ENCODE measurements at places on chromosomes 1 and 21.

DNA sequence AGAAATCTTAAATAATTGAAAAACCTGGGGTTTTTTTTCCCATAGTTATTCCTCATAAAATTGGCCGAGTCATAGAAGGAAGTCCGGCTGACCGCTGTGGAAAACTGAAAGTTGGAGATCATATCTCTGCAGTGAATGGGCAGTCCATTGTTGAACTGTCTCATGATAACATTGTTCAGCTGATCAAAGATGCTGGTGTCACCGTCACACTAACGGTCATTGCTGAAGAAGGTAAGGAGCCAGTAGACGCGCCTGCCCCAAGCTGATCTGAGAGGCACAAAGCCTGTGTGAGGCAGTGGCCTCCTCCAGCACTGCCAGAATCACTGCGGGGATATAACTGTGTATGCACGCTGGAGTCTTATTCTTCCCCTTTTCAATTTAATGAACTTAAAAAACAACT is 100.3 kb downstream of the PHTF1 start:
- no peak for DNase-seq

DNA sequence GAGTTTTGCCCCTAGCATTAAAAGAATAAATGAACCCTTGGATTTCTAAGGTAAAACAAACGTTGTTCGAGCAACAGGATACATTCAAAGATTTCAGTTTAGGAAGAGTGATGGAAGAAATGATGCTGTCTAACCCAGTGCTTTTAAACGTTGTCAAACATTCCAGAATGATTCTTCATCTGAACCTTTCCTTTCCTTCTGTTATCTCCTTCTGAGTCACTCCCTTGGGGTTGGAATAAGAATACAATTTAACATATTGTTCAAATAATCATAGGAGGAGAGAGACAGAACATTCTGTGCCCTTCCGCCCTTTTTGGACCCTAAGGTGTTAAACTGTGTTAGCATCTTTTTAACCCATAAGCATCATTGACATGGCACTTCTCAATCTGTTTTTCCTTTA is 61.1 kb upstream of the RCOR3 start:
- DNase-seq = no peak

DNA sequence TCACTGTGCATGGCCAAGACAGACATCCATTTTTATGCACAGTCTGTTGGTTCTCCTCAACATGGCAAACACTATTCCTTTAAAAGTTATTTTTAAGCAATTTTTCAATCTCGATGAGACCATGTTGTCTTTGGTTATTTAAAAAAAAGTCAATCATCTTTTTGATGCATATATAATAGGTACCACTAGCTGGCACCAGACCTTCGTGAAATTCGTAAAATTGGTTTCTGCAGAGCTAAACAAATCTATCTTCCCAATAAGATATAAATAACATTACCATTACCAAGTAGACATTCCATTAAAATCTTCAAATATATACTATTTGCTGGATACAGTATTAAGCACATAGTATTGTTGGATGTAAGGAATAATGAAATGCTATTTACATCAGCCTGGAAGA is 220.0 kb upstream of the GREM2 start:
- DNase-seq = no peak

DNA sequence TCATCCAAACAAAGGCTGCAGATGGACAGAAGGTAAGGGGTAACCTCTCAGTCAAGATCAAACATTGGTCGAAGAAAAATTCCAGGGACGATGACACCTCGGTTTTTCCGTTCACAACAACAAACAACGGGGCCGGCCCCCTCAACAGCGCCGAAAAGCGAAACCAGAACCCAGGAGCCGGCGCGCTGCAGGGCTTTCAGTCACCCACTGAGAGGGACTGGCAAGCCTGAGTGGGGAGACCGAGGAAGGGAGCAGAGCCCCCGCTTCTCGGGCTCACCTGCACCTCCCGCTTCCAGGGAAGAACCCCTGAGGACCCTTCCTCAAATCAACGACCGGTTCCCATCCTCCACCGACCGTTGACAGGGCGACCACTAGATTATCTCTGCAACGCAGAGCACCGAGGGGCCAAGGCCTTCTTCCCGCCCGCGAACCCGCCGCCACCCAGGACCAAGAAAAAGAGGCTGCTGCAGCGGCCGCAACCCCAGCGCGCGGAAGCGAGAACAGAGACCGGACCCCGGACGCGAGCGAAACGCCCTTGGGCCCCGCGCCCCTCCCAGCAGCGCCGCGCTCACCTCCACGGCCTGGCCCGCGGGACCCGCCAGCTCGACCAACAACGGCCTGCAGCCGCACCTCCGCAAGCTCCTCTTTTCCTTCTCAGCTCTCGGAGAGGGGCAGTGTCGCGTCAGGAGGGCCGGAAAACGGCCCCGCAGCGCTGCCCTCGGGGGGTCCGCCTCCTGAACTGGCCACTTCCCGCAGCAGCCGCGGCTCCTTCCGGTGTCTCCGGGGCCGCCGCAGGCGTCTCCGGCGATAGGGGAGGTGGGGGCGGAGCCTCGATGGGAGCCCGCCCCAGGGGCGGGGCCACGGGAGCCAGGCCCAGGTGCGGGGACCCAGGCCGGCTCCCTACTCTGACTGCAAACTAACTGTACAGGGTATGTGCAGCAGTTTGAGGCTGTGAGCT is at the start of gene USP33:
USP33 (minus strand) TSS at position 782 of the 958 bp plus-strand sequence. CDS start 18,155 bp downstream, outside the sequence.
- DNase-seq = peak; percentile 96

DNA sequence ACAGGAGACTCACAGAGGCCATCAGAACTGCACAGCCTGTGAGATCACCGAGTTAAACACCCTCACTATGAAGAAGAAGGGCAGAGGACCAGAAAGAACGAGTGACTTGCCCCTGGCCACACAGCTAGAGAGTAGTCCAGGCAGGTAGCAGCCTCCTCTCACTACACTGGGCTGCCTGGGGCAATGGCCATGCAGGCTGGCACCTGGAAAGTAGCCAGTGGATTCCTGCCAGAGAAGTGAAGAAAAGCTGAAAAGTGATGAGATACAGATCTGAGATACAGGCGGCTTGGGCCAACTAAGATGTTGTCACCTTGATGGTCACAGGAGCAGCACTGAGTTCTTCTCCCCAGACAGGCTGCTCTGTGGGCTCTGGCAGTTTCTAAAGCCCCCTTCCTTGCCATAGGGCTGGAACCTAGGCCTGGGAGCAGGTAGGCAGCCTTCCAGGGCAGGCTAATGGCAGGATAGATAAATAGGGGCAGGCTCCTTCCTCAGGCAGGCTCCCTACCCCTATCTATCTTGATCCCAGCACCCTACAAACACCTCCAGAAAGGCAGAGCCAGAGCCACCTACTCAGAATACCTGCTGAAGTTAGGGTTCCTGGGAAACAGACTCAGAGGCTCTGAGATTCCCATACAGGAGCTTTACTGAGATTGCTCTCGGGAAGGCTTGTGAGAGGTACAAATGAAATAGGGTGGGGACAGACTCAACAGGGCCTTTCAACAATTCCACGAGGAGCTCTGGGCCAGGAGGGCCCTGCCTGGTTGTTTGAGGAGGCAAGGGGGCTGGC is 106.3 kb downstream of the BEND5 start:
- no peak for DNase-seq

DNA sequence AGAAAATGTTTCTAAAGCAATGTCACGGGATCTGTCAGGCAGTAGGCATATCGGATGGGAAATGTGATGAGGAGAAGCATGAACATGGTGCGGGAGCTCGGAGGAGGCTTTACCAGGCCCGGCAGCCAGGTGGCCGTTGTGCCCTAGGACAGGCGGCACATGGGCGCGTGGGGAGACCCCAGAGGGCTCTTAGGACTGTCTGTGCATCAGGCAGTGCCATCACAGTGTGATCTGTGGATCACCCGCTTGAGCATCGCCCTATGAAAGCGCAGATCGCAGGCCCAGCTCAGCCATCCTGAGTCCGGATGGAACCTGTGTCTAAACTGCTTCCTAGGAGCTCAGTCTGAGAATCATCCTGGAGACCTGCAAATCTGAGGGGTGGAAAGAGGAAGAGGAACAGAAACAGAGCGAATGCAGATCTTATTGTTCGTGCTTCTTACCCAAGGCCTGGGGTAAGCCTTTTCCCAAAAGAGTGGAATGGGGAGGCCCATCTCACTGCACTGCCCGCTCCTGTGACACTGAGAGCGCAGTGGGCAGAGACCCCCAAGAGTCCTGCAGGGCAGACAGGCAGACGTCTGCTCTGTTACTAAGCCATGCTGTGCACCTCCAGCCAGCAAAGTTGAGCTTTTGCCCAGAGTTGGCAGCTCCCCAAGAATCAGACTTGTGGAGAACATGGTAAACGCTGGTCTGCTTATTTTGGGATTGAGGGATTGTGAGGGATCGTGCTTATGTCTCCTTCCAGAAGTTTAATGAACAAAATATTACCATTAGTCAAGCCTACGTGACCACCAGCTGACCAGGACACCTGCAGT is 251.0 kb downstream of the RHOU start:
- DNase-seq = peak; percentile 40

DNA sequence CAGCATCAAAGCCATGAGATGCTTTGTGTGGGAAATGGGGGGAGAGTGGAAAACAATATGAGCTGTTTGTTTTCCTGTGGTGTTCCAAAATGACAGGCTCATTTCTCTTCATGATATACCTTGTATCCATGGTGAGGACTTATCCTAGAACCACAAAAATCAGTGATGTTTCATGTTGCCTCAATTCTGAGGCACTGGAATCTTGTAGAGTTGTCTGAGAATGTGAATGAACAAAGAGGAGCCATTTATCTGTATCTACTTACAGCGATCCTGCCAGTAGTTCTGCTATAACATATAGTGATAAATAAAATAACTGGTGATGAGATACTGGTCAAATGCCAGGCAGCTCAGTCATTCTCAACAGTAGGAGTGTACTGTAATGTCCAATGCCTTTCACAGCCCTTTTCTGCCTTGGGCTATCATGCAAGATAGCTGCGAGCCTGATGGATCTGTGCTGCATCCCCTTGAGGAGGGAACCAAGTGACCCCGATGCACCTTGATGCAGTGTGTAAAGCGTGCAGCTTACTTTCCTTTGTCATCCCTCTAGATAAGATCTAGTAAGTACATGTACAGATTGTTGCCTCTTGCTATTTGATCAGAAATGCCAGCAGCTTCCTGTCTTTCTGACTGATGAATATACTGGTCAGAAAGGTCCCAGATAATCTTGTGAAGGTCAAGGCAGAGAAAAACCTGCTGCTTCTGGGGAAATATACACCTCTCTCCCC is 52.8 kb downstream of the SLC44A3 start:
- no peak for DNase-seq

DNA sequence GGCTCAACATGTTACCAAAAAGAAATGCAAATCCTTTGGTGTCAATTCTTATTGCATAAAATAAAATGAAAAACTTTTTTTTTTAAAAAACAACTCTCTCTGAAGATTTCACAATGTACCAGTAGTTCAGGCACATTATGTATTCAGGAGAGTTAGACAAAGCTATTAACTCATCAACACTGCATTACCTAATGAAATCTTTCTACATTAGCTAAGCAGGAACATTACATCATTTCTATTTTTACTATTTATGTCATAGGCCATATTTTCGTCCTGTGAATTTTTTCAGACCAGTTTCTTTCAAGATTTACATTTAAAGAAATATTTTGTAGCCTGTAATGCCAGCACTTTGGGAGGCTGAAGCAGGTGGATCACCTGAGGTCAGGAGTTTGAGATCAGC is 366.2 kb downstream of the USH2A start:
- no peak for DNase-seq

GRCh38 chr21:33279330-33279820 is 13.2 kb downstream of the IL10RB start:
- DNase-seq = no peak

GRCh38 chr1:147491098-147491497 is 50.2 kb upstream of the BCL9 start:
- DNase-seq = no peak

DNA sequence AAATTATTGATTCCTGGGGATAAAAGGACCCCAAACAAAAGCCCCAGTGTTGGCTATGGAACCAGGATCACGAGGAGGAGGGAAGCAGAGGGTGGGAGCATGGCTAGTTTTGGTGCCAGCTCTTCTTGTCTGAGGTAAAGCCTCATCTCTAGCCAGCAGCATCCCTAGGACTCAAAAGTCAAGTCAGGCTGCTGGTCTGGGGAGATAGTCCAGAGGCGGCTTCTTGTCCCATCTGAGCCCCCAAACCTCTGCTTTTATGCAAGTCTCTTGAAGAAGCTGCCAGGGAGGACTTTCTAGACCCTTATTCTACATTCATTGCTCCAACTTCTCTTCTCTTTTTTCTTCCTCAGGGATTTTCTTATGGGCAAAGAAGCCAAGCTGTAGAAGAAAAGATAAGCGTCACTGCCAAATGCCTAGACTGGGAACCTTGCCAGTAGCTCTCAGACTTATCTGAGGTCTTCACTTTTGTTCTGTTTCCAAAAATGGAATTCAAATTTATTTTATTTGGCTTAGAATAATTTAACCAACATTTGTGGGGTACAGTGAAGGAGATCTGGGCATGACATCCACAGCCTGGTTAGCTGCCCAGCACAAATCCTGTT is 6.9 kb upstream of the ANKRD35 start:
- DNase-seq = no peak

DNA sequence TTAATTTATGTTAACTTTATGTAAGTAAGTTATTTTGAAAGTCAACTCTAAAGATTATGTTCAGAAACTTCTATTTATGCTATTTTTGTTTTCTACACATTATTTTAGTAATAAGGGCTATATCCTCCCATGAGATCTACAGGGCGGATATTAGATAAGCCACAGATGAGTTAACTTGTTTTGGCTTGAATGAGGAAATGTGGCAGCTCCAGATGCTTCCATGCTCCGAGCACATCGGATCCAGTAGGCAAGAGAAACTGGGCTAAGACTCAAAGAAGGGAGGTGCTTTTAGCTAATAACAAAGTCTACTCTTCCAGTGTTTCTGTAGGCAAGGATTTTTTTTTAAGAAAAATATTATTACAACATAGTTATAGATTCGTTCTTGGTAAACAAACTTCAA is 20.0 kb upstream of the LAMC1 start:
- no peak for DNase-seq

DNA sequence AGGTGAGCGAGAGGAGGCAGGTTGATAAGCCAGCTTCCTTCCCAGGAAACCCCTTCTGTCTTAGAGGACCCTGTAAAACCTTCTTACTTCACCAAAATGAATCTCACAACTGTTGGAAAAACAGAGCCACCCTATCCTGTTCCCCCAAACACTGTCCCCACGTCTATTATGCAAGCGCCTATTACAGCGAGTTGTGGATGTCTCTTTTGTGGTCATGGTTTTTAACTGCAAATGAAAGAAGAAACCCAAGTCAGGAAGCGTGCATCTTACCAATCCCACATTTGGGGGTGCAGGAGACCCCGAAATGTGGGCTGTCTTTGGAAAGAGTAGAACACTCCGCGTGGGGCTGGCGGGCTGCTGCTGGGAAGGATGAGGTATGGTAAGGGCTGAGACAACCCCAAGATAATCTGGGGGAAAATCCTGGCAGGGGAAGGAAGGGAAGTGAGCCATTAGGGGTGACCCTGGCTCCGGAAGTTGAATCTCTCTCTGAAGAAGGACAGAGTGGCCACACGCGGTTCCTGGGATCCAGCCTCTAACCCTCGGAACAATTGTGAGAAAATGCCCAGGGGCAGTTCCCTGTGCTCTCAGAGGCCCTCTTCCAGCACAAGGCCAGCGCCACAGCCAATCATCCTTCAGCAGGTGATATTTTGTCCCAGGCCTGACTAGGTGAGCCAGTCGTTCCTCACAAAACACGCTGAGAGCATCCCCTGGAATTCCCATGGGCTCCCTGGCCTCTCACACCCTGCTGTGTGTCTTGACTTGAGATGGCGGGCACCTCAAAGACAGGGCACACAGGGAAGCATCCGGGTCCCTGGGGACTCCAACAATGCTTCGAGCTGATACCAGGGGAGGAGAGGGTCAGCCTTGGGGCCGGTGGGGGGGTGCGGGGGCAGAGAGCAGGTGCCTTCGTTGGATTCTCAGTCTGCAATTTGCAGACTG is 168.5 kb upstream of the IRF2BP2 start:
- peak; percentile 68 for DNase-seq
